Peyer's patch (tissue), 4 donors: ENCODE measurements at places on chromosomes 4 and X. TPM values are rescaled to one million over a fixed set of nuclear protein-coding genes. Genes with fewer than 3 reads are reported as not detected.

Gene USP26
- not detected for total RNA-seq

Gene INTU
- 2.3 TPM for total RNA-seq

Gene MAGED4B
- total RNA-seq, result 8.4 TPM

Gene TMSB15B
- 1.0 TPM for total RNA-seq

Gene ADH1A
- total RNA-seq, result not detected

Gene AFF2
- total RNA-seq, result 0.18 TPM

Gene ALB
- 0.66 TPM for total RNA-seq

Gene CXorf49
- not detected for total RNA-seq

Gene ZNF711
- total RNA-seq, result 13.2 TPM

Gene CSN1S1
- total RNA-seq, result not detected

Gene OTC
- 70.6 TPM for total RNA-seq

GRCh38 chr4:83285055-83285407, 433 bp upstream of the COQ2 start:
- DNase-seq, result no peak
- peak overlapping the region; percentile 97 for H3K27ac ChIP-seq
- H3K36me3 ChIP-seq, result no peaks in the 10 kb centered on the region
- H3K4me1 ChIP-seq, result peaks cover 26% of the 10 kb centered on the region
- H3K27me3 ChIP-seq, result no peaks in the 10 kb centered on the region

GRCh38 chrX:72358313-72358712, 52.6 kb upstream of the CITED1 start:
- H3K27me3 ChIP-seq, result no peaks in the 10 kb centered on the region
- no peak overlapping the region for H3K4me3 ChIP-seq
- H3K4me1 ChIP-seq, result no peaks in the 10 kb centered on the region
- H3K36me3 ChIP-seq, result no peaks in the 10 kb centered on the region
- no peak overlapping the region for H3K27ac ChIP-seq
- no peak for DNase-seq

DNA sequence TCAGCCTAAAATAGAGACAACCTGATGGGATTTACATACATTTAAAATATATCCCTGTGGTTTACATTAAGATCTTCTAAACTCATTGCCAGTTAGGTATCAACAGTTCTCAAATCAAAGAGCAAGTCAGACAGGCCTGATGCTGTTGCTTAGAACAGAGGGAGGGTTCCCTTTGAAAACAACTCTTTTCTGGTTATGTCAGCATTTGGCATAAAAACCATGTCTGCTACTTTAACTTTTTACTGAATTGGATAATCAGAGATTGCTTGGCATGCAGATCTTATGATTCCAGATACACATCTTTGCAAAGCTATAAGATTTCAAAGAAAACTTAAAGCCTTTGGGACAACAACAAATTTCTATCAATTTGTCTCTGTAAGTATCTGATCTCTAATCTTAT, 140.8 kb downstream of the CPE start:
- no peak overlapping the region for H3K4me3 ChIP-seq
- H3K4me1 ChIP-seq, result no peaks in the 10 kb centered on the region
- no peak for DNase-seq
- no peak overlapping the region for H3K27ac ChIP-seq

DNA sequence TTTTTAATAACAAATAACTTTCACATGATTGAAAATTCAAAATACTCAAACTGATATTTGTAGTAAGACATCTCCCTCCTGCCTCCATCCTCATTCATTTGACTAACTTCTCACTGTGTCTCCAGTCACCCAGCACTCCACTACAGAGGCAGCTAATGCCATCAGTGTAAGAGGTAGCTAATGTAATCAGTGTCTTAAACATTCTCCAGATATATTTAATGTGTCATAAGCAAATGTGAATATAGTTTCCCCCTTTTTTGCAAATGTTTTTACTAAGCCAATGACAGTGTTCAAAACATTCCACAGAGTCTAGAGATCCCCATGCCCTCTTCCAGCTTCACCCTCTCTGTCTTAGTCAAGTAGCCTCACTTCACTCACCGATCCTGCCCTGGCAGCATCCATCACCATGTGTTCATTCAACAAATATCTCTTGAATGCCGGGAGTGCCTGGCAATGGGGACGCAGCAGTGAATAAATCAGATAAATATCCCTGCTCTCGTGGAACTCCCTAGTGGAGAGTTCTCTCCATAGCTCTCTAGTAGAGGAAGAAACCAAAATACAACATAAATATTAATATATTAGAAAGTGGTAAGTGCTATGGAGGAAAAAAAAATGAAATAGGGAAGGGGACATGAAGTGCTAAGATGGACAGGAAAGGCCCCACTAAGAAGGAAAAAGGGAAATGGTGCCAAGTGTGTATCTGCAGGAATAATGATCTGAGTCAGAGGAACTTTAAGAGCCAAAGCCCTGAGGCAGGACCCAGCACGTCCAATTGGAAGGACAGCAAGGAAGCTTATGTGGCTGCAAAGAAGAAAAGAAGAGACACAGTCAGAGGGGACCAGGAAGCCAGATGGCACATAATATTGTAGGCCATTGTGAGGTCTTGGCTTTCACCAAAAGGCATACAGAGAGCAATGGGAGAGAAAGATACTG, 18.7 kb downstream of the SCFD2 start:
- H3K4me3 ChIP-seq, result no peak overlapping the region
- H3K27ac ChIP-seq, result no peak overlapping the region
- H3K36me3 ChIP-seq, result no peaks in the 10 kb centered on the region
- no peaks in the 10 kb centered on the region for H3K27me3 ChIP-seq

GRCh38 chr4:13881892-13882291, 254.4 kb upstream of the BOD1L1 start:
- no peak overlapping the region for H3K4me3 ChIP-seq
- no peaks in the 10 kb centered on the region for H3K36me3 ChIP-seq
- H3K27me3 ChIP-seq, result no peaks in the 10 kb centered on the region
- peaks cover 9% of the 10 kb centered on the region for H3K4me1 ChIP-seq
- H3K27ac ChIP-seq, result no peak overlapping the region

DNA sequence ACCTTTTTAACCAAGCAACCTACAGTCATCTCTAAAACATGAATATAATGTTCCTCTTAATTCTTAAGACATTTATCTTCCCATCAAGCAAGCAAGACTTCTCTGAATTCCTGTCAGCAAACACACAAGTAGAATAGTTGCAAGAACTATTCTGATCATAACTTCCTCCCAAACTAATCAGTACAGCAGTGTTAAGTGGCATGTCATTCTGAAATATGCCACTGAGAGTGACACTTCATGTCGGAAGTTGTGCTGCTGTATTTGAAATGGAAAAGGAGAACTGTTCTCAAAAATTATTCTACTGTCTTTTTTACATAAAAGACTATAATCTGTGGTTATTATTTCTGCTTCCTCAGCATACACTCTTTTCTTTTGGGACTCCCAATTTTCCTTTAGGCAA, 546.6 kb downstream of the PCDH18 start:
- no peak overlapping the region for H3K4me3 ChIP-seq
- H3K27me3 ChIP-seq, result no peaks in the 10 kb centered on the region
- DNase-seq, result no peak

DNA sequence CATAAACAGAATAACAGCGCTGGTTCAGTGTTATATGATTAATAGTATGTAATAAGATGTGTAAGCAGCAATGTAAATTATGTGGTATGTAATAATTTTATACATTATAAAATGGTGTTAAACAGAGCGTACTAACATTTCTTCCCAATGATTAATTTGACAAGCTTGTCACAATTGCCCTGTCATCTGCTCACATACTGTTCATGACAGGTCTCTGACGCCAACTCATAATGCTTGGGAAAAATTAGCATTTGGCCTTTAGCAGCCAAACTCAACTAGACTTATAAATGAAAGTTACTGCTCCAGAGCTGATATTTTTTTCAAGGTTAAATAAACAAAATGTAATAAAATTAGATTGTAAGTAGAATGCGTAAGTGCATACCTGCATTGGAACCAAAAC, 246.8 kb downstream of the TRAM1L1 start:
- no peak overlapping the region for H3K4me3 ChIP-seq
- DNase-seq, result no peak
- H3K36me3 ChIP-seq, result no peaks in the 10 kb centered on the region
- H3K4me1 ChIP-seq, result no peaks in the 10 kb centered on the region

- H3K4me3 ChIP-seq, result no peak overlapping the region
- H3K36me3 ChIP-seq, result no peaks in the 10 kb centered on the region
- no peak for DNase-seq
- H3K27ac ChIP-seq, result no peak overlapping the region
- H3K4me1 ChIP-seq, result no peaks in the 10 kb centered on the region
Measured at GRCh38 chr4:2141762-2142451, 82.8 kb downstream of the NAT8L start.

DNA sequence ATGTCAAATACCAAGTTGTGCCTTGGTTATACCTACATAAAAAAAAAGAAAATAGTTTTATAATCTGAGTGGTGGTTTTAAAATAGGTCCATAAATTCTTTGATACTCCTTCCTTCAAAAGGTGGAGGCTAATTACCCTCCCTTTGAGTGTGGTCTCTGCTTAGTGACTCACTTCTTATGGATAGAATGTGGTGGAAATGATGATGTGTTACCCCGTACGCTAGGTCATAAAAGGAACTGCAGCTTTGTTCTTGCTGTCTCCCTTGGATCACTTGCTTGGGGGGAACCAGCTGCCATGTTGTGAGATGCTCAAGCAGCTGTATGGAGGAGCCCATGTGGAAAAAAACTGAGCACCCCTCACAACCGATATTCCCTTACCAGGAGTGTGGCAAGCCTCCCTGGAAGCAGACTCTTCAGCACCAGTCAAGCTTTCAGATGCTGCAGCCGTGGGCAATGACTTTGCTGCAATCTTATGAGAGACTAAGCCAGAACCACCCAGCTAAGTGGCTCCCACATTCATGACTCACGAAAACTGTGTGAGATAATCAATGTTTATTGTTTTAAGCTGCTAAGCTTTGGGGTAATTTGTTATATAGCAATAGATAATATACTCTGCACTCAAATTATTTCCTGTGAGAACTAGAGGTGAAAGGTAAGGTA, 195.0 kb upstream of the GATB start:
- H3K36me3 ChIP-seq, result no peaks in the 10 kb centered on the region
- no peaks in the 10 kb centered on the region for H3K27me3 ChIP-seq
- no peak for DNase-seq

DNA sequence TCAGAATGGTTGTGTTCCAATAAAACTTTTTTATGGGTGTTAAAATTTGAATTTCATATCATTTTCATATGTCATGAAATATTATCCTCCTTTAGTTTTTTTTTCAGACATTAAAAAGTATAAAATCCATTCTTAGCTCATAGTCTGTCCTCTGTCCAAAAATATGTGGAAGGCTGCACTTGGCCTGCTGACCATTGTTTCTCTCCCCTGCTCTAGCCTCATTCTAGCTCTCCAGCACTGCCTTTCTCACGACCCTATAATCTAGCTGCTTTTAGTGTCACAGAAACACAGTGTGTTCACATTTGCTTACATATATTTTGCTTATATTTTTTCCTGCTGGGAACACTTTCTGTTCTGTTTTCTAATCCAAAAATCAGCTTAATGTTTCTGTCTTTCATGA, 165.0 kb upstream of the ANK2 start:
- H3K4me1 ChIP-seq, result no peaks in the 10 kb centered on the region
- no peak for DNase-seq
- H3K4me3 ChIP-seq, result no peak overlapping the region
- no peaks in the 10 kb centered on the region for H3K27me3 ChIP-seq
- no peak overlapping the region for H3K27ac ChIP-seq
- H3K36me3 ChIP-seq, result no peaks in the 10 kb centered on the region

DNA sequence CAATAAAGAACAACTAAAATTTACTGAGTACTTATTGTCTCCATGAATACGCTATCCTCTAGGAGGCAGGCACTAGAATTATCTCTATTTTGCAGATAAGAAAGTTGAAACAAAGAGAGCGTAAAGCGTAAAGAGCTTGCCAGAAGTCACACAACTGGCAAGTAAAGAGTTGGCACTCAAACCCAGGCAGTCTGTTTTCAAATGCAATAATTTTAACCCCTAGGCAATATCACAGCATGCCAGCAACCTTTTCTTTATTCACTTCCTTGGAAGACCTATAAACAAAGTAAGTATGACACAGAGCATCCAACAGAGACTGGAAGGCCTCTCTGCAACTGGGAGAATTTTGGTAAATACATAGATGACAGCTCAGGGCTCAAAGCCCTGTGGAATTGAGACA, 23.2 kb upstream of the AMELX start:
- no peaks in the 10 kb centered on the region for H3K27me3 ChIP-seq
- H3K4me3 ChIP-seq, result no peak overlapping the region
- no peaks in the 10 kb centered on the region for H3K36me3 ChIP-seq
- H3K27ac ChIP-seq, result no peak overlapping the region
- no peaks in the 10 kb centered on the region for H3K4me1 ChIP-seq
- DNase-seq, result no peak

DNA sequence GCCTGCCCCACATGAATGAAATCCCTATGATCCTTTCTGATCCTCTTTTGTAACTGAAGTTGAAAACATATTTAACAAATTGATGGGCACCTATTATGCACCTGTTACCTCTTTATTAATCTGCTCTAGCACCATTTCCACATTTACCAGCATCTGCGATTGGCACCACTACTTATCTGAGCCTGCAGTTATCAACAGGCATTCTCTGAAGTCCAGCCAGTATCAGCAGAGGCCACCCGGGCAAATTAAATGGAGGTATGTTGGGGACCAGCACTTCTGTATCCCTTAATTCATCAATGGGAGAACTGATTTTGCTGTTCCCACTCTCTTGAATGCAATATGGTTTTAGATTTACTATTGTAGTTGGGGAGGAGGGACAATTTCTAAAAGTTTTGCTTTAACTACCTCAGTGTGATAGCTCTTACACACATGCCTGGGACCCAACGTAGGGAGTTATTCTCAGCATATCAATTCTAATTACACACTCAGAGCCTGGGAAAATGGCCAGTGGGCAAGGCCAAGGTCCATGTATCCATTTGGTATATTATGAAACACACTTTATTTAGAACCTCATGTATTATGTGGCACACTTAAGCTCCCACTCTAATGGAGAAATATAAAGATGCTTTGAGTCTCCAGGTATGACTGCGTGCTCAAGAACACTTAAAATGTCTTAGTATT, 1927.1 kb upstream of the PCDH7 start:
- no peaks in the 10 kb centered on the region for H3K4me1 ChIP-seq
- no peak for DNase-seq
- no peaks in the 10 kb centered on the region for H3K27me3 ChIP-seq
- H3K4me3 ChIP-seq, result no peak overlapping the region

GRCh38 chr4:7377223-7377865, 57.4 kb downstream of the PSAPL1 start:
- no peaks in the 10 kb centered on the region for H3K27me3 ChIP-seq
- no peaks in the 10 kb centered on the region for H3K36me3 ChIP-seq
- no peak overlapping the region for H3K27ac ChIP-seq

- H3K4me3 ChIP-seq, result no peak overlapping the region
- no peaks in the 10 kb centered on the region for H3K36me3 ChIP-seq
Measured at GRCh38 chr4:11614426-11614825, 185.7 kb upstream of the HS3ST1 start.
